Motor neuron (in vitro differentiated cells): ENCODE measurements at places on chromosomes 11 and 22. TPM values are rescaled to one million over a fixed set of nuclear protein-coding genes. Genes with fewer than 3 reads are reported as not detected.

LRRC55 gene
- 8.4 and 9.6 TPM in 2 replicates for total RNA-seq

PES1 gene
- total RNA-seq: 136 and 142 TPM in 2 replicates

GP1BB gene
- total RNA-seq: 4.3 and 7.4 TPM in 2 replicates

OR52H1 gene
- total RNA-seq: 0.83 and 0.87 TPM in 2 replicates

SCGB2A2 gene
- not detected in 2 replicates for total RNA-seq

CCDC116 gene
- total RNA-seq: 0.43 and 0.45 TPM in 2 replicates

MUC6 gene
- 0.38 and 0.77 TPM in 2 replicates for total RNA-seq

LRRN4CL gene
- total RNA-seq: 0.46 and 0.50 TPM in 2 replicates

TEX54 gene
- total RNA-seq: 1.8 and 3.8 TPM in 2 replicates

NXPE4 gene
- 0.14 TPM in 1 of 2 replicates, not detected in the other for total RNA-seq

FBXO3 gene
- total RNA-seq: 27.5 and 28.2 TPM in 2 replicates

BRSK2 gene
- 3.5 and 5.4 TPM in 2 replicates for total RNA-seq

SERHL2 gene
- 1.7 and 2.1 TPM in 2 replicates for total RNA-seq

HTR3B gene
- total RNA-seq: not detected in 2 replicates

SLC22A25 gene
- total RNA-seq: 0.50 TPM in 1 of 2 replicates, not detected in the other

TSPAN32 gene
- 0.45 and 0.50 TPM in 2 replicates for total RNA-seq

PARVG gene
- total RNA-seq: 1.3 and 3.0 TPM in 2 replicates

MYOD1 gene
- total RNA-seq: 0.09 and 0.17 TPM in 2 replicates
